Activated CD8-positive, alpha-beta memory T cell treated with anti-CD3 and anti-CD28 coated beads for 4 hours (primary cell): ENCODE measurements at places on chromosomes 12 and 14.

GRCh38 chr14:63853831-63854293, 1.1 kb downstream of the SYNE2 start:
- DNase-seq: peak; percentile 18

- DNase-seq: no peak
Observed at GRCh38 chr14:104296388-104297312, 158.3 kb downstream of the KIF26A start.

- DNase-seq: no peak
Observed at GRCh38 chr14:67583711-67584644, 16.1 kb downstream of the PIGH start.

DNA sequence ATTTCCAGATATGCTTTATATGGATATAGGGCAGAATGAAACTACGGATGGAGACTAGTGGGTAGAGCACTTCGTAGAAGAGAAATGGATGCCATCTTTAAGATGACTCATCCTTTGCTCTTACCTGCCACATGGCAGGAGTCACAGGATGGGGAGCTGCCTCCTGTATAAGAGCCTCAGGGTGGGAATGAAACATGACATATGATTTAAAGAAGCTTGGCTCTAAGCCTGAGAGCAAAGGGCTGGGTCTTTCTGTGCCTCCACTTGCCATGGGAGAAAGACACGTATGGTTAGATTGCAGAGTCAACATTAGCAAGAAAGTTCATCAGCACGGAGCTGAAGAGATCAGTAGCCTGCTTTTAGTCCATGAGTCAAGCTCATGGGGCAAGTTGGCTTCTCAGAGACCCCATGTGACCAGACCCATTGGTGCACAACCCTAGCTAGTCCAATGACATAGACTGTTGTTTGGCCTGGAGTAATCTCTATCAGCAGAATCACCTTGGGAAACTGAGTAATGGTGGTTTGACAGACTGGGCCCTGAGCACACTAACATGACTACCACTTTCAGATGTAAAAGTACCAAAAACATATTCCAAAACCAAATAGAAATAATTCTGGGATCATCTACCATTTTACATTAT, 38.1 kb upstream of the IL22 start:
- DNase-seq: no peak

DNA sequence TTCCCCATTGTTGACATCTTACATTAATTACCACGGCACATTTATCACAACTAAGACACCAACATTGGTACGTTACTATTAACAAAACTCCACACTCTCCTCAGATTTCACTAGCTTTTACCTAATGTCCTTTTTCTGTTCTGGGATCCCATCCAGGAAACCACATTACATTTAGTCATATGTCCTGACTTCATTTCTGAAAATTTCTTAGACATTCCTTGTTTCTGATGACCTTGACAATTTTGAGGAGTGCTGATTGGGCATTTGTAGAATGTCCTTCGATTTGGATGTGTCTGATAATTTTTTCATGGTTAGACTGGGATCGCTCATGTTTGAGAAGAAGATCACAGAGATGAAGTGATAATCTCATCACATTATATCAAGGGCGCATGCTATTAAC, 34.6 kb upstream of the ACSM4 start:
- DNase-seq: no peak

DNA sequence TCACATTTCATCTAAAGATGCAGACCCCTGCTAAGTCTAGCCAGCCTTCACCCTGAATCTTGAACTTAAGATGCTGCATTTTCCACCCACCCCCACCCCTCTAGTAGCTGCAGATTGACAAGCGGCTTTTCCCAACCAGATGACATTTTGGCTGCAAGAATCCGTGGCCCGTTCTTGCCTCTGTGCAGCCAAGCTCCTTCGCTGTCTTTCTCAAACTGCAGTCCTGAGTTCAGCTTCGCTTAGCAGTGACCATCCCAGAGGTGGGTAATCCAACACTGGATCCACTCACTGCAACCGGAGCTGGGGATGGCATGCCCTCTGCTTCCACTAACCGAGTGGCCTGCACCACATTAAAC, 765 bp upstream of the NFYB start:
- DNase-seq: no peak
